ENCODE measurements at places on chromosomes 7 and 10.

DNA sequence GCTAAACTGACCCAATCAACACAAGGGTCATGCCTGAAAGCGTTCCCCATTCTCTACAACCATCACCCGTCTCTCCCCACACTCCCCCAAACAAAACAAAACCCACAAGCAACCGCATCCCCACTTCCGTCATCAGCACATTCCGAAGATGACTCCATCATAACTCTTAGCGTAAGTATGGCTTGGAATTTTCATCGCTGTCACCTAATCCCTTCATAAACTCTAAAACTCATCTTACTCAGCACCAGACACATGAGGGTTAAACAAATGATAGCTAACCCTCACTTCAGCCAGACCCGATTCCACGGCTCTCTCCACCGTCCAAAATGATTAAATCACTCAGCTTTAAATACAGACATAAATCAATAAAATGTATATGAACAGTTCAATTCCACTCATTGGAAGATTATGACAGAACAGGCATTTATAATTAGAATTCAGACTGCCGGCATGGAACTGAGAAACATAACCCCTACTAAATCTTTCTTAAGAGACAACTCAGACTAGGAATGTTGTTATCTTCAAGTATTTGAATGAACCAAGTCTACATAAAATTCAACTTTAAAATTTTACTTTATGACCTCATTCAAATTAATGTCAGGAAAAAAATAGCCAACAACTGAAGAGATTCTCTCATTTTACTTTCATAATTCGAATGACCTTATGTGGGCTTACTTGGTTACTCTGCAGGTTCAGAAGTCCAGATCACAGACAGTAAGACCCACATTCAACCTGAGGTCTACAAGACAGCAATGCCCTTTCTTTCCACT, 215.9 kb downstream of the PARD3 start:
- no peak for DNase-seq

- DNase-seq: no peak
These were observed 72.5 kb upstream of the IGFBP3 start for GRCh38 chr7:45993621-45994020.

GRCh38 chr10:46560381-46560780, 3.9 kb upstream of the GPRIN2 start:
- no peak for DNase-seq

DNA sequence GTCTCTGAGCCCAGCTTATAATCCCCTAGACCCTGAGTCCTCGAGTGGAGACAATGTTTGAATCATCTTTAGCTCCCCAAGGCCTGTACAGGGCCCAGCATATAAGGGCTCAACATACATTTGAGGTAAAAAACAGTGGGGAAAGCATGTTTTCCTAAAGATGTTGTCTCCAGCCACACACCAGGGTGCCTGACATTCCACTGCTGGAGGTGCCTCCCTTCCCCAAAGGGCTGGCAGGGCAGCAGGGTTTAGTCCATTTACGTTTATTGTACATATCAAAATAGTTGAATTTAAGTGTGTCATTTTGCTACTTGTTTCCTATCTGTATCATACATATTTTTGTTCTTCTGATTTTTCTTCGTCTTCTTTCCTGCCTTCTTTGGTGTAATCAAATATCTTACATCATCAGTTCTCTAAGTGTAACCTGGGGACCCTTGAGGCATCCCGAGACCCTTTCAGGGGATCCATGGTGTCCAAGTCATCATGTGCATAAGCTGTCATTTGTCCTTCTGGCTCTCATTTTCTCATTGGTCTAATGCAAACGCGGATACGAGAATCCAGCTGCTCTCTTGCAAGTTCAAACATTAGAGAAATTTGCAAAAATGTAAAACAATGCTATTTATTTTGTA, 101.6 kb downstream of the PDGFA start:
- no peak for DNase-seq

DNA sequence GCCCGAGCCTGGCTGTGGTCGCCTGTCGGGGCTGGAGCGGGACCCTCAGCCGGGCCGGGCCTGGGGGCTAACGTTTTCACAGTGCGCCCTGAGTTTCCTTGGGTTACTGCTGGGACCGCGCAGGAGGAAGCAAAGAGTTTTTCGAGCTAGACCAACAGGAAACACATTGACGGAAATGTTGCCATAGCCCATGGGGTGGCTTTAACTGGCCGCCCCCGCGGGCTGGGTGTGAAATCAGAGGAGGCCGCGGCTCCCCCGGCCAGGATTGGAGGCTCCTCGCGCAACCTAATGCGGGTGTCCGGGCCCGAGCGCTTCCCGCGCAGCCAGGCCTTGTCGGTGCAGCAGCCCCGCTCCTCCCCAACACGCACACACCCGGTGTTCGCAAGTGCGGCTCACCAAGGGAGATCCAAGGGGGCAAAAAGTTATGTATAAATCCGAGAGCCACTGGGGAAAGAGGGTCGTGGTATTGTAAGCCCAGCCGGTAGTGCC, 1.9 kb downstream of the HHEX start:
- peak; percentile 88 for DNase-seq

All from dermis blood vessel endothelial cell (primary cell).